CD4-positive, alpha-beta T cell treated with Interleukin-4 for 4 hours (primary cell): ENCODE measurements at places on chromosomes 12 and 14.

DNA sequence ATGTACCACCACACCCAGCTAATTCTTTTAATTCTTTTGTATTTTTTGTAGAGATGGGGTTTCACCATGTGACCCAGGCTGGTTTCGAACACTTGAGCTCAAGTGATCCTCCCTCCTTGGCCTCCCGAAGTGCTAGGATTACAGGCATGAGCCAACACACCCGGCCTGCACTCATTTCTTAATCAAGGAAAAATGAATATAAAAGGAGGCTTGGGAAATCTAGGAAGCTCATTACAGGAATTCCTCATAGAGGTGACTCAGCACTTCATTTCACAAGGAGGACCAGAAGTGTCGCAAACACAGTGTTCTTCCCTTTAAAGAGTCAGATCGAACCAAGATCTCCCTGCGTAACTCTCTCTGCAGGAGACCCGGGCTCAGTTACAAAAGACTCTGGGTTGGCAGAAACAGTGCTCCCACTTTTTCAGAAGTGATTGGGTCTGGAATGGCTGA, 30.3 kb downstream of the NFKBIA start:
- DNase-seq: no peak

GRCh38 chr14:25017562-25017961, 32.4 kb downstream of the STXBP6 start:
- DNase-seq: no peak

GRCh38 chr12:19550626-19551025, 111.3 kb downstream of the AEBP2 start:
- no peak for DNase-seq

DNA sequence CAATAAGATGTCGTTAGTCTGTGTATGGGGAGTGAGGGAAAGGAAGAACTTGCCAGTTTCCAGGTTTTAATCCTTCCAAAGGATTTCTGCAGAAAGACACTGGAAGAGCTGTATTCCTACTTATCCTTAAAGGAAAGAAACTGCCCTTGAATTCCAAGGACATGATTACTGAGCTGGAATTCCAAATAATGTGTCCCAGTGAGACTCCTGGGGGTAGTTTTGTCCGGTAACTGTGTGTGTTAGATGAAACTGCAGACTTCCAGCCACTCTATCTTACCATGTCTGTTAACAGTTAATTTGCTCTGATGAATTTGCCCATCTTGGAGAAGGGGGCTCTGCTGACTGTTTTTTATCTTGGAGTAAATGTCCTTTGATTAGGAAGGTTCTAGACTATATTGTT, 33.0 kb downstream of the CKB start:
- no peak for DNase-seq

DNA sequence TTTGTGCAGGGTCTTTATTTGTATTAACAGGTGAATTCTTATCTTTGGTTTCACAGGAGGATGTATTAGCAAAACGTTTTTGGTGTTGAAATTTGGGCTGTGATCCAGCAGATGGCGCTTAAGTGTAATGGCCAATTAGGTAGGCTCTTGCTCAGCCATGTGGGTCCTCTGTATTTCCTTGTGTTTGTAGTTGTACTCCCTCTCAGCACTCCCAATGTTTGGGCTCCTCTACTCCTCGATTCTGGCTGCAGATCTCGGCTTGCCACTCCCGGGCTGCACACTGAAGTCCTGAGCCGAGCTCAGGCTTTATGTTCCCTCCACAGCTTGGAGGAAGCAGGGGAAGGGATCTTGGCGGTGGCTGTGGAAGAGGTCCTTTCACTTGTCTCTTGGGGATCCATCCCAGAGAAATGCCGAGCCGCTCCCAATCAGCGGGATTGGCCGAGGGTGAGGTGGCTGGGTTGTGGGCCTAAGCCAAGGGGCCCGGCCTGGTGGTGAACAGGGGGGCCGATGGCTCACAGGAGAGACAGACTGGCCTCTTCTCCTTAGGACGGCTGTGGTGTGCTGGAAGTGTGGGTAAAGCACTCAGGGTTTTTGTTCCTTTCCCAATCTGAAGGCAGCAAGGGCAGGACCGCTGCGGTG, 133.7 kb downstream of the AEBP2 start:
- peak; percentile 31 for DNase-seq

- DNase-seq: no peak
These were observed 33.5 kb downstream of the SLC6A12 start for GRCh38 chr12:180445-180844.

DNA sequence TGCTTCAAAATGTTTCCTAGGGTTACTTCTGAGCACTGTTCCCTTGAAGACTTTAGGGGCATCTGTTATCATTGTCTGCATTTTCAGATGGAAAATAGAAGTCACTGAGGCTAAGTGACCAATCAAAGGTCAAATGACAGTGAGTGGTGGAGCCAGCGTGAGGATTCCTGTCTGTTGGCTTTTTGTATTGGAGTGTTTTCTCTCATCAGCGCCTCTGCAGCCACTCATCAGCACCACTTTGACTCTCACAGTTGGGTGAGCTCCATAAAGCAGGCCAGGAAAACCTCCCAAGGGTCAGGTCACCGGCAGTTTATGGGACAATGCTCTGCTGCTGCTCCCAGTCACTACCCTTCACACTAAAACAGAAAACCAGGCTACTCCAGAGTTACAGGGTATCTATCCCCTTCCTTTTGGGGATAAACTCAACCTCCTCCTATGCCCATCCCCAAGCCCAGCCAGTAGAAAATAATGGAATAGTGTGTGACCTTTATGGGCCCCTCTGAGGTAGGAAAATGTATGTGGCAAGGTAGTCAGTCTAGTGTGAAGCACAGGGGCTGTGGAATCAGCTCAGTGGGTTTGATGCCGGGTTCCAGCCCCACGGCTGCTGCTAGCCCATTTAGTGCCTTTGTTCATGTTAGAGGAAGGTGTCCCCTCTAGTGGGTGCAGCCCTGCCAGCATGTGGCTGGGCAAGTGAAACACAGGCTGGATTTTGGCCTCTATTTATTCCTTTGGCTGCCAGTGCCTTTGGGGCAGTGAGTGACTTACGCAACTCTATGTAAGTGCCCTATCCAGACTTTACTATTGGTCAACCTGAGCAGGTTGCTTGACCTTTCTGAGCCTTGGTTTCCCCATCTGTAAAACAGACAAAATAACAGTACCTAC, 133.8 kb upstream of the CPM start:
- no peak for DNase-seq

- no peak for DNase-seq
These were observed 132.3 kb downstream of the ADGRD1 start for GRCh38 chr12:131085816-131086591.

GRCh38 chr14:54532111-54533012, 22.7 kb downstream of the CGRRF1 start:
- no peak for DNase-seq

DNA sequence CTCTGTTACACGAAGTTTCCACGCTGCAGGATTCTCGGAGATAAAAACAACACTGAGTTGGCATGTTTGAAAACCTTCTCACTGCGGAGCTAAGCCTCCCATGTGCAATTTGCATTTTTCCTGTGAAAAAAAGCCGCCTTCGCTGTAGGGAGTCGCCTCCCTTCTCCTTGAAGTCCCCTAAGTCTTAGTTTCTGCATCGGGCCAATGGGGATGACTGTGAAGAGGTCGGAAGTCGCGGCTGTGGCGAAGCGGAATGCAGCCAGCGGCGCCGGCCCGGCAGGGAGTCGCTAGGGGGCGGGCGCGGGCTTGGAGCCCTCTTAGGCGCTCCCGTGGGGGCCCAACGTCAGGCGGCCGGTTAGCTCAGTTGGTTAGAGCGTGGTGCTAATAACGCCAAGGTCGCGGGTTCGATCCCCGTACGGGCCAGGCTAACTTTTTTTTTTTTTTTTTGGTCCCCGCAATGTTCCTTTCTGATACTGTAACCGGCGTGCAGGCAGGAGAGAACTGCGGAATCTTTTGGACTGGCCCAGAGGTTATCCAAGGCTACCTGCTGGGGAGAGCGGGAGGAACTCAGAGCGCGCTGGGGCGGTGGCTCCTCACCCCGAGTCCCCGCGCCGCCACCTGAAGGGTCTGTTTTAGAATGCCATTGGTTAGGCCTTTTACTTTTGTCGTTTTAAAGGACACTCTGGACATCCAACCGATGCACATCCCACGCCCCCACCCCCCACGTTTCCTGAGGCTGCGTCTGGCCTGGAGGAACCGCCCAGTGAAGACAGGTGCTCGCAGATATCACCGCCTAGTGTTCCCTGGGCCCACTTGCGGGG, 2.6 kb upstream of the ZNF839 start:
- peak; percentile 91 for DNase-seq
